ENCODE measurements at places on chromosomes 6 and 20.

DNA sequence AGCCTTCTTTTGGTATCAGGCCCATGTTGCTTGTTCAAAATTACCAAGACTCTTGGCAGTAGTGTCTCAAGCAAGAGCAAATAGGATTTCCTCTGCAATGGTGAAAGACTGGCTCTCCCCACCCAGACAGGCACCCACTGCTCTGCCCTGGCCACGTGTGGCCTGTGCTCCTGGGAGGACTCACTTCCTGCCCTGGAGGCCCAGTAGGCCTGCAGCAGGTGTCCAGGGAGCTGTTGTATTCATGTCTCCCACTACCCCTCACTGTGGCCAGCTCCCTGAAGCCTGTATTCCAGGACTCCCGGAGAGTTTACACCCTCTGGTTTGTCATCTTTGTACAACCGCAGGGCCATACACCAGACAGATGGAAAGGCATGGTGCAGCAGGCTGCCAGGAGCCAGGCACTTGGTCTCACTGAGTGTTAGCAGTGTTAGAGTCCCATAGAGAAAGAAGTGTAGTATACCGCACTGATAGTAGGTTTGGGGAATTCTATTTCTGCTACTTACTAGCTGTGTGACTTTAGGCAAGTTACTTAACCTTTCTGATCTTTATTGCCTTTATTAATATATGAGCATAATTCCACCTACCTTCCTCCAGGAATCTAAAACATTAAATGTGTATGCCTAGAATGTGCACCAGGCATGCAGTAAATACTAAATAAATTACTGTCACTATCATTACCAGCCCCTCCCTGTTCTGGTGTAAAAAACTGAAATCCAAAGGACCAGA, 159.7 kb downstream of the TMEM242 start:
- DNase-seq: no peak

DNA sequence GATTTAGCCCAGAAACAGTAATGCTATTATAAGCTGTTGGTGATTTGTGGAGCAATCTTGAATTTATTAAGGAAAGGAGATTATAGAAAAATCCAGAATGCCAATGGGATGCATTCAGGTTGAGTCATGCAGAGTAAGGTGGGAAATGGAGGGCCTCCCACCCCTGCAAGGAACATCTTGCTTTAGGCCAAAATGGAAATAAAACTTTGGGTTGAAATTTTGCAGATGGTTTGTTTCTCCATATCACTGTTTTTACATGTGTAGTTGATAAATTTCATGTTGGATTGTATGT, 152.4 kb downstream of the BCAS1 start:
- DNase-seq: no peak

DNA sequence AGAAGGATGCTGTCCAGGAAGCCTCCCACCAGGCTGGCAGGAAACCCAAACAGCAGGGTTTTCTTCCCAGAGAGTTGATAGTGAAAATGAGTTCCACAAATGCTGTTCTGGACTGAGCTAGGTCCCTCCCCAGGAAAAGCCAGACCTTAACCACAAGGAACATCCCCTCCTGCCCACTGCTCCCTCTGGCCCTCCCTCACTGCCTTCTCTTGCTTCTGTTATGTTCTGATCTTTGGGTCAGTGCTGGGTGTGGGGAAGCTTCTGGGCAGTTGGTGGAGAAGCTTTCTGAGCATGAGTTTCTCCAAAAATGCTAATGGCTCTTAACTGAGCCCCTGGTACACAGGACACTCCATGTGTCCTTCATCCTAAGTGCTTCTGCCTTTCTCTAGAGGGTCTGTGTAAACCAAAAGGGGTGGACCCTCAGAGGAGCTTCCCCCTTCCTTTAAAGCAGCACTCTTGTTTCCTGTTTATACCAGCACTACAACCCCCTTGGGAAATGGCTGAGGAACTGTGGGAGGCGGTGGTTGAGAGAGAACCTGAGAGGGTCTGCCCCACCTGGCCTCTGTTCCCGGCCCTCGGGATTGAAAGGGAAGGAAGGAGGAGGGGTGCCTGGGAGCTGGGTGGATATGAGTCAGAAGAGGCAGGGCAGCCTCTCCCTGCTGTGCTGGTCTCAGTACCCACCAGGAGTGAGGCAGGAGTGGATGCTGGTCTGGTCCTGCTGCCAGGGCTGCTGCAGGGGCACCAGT, 42.0 kb downstream of the CDS2 start:
- DNase-seq: no peak

DNA sequence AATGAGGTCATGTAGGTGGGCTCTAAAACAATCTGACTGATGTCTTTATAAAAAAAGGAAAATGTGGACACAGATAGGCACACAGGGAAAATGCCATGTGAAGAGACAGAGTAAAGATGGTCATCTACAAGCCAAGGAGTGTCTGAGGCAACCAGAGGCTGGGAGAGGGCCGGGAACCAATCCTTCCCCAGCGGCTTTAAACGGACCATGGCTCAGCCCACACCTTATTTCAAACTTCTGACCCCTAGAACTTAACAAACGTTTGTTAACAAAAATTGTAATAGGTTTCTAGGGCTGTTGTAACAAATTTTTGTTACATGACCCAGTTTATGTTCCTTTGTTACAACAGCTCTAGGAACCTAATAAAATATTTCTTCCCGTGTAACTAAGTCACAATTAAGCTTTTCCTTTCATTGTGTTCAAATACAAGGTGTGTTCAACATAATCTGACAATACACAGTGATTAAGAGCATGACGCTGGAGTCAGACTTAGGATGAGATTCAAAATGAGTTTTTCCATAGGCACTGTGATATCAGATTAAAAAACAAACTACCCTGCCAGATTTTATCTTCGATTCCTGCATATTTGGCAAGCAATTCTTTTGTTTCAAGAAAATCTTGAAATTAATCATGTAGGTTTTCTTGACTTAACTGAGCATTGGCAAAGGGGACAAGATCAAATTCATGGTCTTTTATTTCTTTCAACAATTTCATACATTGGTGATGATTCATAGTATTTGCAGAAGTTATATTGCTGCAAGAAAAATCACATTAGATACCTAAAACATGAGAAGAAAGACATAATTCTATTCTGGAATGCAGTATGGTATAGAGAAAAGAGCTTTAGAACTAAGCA, 169.5 kb upstream of the RIPOR2 start:
- DNase-seq: no peak

- DNase-seq: no peak
Measured at GRCh38 chr6:26017632-26017966, 55.0 kb downstream of the TRIM38 start.

DNA sequence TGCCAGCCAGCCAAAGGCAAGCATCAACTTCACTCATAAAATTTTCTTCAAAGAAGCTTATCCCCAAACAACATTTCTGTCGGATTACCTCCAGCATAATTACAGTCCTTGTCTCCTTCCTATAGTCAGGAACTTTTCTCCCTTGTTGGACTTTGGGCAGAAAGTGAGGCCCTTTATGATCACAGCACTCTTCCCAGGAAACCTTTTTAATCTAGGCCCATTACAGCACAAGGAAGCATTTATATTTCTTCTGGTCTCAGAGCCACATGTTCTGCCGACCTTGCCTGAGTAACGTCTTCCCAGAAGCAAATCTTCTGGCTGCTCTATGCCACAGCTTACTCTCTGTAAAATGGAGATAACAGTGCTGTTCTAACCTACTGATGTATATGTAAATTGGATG, 437.2 kb upstream of the SLC35B3 start:
- no peak for DNase-seq

DNA sequence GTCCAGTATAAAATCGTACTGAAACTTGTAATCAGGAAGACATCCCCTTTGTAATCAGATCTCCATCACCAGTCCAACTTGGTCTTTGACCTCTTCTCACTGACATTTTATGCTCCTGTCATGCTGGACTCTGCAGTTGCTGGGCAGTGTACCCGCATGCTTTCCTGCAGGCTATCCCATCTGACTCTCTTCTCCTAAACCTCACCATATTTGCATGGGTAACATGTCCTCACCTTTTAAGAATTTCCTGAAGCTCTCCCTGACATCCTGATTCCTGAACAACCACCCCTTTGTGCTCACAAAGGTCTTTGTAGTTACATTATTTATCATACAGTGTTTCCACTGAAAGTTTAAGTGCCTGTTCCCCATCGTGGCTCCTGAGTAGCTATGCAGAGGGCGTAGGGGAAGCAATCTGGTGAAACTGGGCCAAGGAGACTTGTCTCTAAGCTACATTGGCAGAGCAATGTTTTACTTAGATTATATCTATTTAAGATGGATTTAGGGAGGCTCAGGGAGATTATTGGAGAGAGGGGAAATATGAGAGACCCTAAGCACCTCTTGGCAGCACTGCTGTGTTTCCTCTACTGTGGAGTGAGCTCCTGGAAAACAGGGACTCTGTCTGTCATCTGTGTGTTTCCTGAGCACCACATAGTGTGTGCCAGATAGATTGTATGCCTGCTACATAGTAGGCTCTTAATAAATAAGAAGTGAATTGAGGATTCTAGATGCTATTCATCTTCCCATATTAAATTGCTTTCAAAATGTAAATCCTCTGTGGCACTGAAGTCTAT, 124.0 kb downstream of the LAMA2 start:
- DNase-seq: no peak

DNA sequence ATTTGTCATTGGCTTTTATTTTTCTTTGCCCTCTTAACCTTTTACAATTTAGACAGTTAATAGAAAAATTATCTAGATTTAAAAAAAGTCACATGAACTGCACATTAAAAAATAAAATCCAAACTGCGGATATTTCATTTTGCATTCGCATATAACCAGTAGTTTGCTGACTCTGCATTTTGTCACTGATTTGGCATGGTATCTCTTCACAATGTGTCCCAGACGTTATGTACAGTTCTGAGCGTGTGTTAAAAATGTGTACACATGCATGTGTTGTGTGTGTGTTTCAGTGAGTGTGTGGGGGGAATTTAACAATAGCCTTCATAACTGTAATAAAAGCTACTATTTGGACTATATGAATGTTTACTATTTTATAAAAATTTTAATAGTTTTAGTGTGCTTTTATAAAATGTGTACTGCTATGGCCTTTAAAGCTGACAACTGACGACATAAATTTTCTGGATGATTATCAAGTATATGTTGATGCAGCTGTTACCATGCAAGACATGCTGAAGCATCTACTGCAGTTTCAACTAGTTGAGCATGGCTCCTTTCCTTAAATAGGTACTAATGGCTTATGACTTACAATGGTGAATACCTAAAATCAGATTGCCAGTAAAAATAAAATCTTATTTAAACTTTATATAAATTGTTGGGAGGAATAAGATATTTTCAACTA, 67.7 kb downstream of the HMGCLL1 start:
- DNase-seq: no peak

- DNase-seq: no peak
Measured at GRCh38 chr6:150001295-150002008, 23.9 kb downstream of the RAET1L start.
